ENCODE measurements at places on chromosomes 16 and 17. TPM values are rescaled to one million over a fixed set of nuclear protein-coding genes. Genes with fewer than 3 reads are reported as not detected.

GRCh38 chr17:64385187-64386083 is 5.2 kb downstream of the PECAM1 start:
- no peaks in the 10 kb centered on the region for H3K36me3 ChIP-seq
- no peak overlapping the region for H3K4me3 ChIP-seq
- no peak for DNase-seq
- H3K27me3 ChIP-seq, result no peaks in the 10 kb centered on the region
- H3K4me1 ChIP-seq, result peaks cover 11% of the 10 kb centered on the region

TBC1D3E gene
- total RNA-seq, result not detected

DNA sequence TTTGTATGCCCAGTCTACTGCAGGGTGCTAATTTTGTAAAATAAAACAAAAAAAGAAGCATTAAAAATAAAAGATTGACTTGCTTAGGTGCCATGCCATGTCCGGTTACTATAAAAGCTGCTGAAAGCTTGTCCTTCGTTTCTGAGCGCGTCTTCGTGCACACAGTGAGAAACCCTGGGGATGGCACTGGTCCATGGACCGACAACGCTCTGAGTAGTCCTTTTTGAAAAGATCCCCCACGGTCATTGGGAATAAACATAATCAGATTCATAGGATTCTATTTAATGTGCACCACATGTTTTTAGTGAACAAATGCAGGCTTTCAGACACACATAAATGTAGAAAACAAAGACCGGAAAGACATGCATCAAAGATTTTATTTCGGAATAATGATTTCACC is 146.3 kb downstream of the XYLT1 start:
- DNase-seq, result no peak
- H3K4me1 ChIP-seq, result no peaks in the 10 kb centered on the region
- H3K36me3 ChIP-seq, result no peaks in the 10 kb centered on the region
- no peak overlapping the region for H3K27ac ChIP-seq

DNA sequence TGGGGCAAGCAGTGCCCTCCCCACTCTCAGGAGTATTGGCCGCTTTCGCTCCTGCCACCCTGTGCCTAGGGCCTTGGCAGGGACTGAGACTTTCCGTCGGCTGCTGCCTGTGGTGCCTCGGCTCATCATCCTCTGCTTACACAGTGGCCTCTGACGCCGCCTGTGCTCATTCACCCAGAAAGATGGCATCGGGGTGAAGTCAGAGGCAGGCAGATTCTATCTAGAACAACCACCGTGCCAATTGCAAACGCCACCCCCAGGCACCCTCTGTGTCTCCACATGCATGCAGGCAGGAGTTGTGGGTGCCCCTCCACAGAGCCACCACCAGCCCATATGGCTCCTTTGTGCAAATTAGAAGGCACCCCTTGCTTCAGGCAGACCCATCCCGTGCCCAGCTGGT is 154.2 kb upstream of the GSE1 start:
- H3K4me1 ChIP-seq, result peaks cover 11% of the 10 kb centered on the region
- H3K27me3 ChIP-seq, result no peaks in the 10 kb centered on the region
- H3K27ac ChIP-seq, result no peak overlapping the region
- no peaks in the 10 kb centered on the region for H3K36me3 ChIP-seq

DNA sequence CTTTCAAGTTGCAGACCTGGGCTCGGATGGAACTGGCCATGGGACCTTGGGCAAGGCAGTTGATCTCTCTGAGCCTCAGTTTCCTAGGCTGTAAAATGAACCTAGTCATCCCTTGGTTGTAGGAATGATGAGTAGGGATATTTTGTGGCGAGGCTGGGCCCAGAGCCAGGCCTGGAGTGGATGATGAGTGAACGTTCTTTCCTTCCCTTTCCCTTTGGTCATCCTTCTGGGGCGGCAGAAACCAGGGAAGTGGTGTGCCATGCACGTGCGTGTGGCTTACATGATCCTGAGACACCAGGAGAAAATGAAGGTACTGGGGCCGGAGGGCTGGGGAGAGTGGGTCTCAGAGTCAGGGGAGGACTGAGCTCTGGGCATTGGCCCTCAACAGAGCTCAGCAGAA is 8.4 kb downstream of the FBRS start:
- no peak overlapping the region for H3K27ac ChIP-seq
- H3K36me3 ChIP-seq, result peaks cover 39% of the 10 kb centered on the region
- H3K27me3 ChIP-seq, result no peaks in the 10 kb centered on the region
- peaks cover 19% of the 10 kb centered on the region for H3K4me1 ChIP-seq

DNA sequence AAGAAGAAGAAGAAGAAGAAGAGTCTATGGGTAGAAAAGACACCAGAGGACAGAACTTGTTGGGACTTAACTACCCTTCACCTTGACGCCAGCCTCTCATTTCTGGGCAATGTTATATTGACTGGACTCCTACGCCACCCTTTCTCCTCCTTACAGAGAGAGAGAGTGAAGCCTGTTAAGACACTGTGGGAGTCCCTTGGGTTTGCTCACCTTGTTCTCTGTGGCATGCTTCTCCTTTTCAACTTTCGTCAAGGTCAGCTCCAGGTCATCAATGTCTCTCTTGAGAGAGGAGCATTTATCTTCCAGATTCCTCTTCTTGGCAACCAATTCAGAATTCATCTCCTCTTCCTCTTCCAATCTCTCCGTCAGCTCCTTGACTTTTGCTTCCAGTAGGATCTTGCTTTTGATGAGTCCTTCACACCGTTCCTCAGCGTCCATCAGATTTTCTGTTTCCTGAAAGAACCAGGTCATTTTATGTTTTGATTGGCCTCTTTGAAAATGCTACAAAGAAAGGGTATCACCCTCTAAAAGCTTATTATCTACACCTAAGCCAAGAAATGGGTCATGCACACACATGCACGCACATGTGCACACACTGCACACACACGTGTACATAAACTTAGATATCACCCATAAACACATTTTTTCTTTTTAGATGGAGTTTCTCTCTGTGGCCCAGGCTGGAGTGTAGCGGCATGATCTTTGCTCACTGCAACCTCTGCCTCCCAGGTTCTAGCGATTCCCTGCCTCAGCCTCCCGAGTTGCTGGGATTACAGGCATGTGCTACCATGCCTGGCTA is 48.8 kb downstream of the MYH13 start:
- H3K27me3 ChIP-seq, result no peaks in the 10 kb centered on the region
- H3K4me1 ChIP-seq, result no peaks in the 10 kb centered on the region
- DNase-seq, result no peak
- H3K4me3 ChIP-seq, result no peak overlapping the region

- H3K4me3 ChIP-seq, result no peak overlapping the region
- no peak for DNase-seq
- H3K27me3 ChIP-seq, result no peaks in the 10 kb centered on the region
- H3K4me1 ChIP-seq, result no peaks in the 10 kb centered on the region
- no peaks in the 10 kb centered on the region for H3K36me3 ChIP-seq
These were observed 370.1 kb upstream of the CDH8 start for GRCh38 chr16:62406387-62406786.

DNA sequence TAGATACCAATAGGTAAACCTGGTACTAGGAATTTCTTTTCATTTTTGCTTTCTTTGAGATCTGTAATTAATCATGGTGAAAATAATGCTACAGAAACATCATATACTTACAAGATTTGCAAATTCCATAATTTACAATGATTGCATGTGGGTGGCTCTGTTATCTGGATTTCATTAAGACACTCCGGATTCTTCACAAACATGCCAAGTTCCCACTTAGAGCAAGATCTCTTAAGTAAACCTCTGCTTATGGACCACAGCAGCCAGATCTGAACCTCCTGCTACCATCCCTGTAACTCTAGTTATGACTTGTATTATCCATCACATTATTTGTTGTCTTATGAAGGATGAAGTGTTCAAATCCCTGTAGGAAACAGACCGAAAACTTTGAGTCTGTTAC is 424.7 kb downstream of the CDH13 start:
- no peaks in the 10 kb centered on the region for H3K4me1 ChIP-seq
- no peak overlapping the region for H3K27ac ChIP-seq
- no peaks in the 10 kb centered on the region for H3K36me3 ChIP-seq
- no peak for DNase-seq
- no peak overlapping the region for H3K4me3 ChIP-seq

- H3K4me3 ChIP-seq, result no peak overlapping the region
- H3K36me3 ChIP-seq, result no peaks in the 10 kb centered on the region
- H3K4me1 ChIP-seq, result no peaks in the 10 kb centered on the region
- no peak for DNase-seq
- H3K27me3 ChIP-seq, result no peaks in the 10 kb centered on the region
These were observed 67.8 kb upstream of the AXIN2 start for GRCh38 chr17:65629234-65629690.

DNA sequence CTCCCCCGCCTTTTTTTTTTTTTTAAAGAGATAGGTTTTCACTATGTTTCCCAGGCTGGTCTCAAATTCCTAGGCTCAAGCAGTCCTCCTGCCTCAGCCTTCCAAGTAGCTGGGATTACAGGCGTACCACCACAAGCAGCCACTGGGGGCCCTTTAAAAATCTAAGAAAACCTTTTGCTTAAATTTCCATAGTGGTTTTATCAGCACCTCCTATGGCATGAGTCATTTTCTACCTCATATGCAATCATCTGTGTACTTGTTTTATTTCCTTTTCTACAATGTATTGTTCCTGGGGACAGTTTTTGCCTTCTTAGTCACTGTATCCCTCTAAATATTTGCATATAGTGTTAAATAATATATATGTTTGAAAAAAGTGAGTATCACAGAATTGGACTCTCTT is 29.2 kb downstream of the GNA13 start:
- H3K27ac ChIP-seq, result peak overlapping the region; percentile 8
- DNase-seq, result peak; percentile 19
- no peaks in the 10 kb centered on the region for H3K27me3 ChIP-seq
- no peak overlapping the region for H3K4me3 ChIP-seq
- H3K36me3 ChIP-seq, result no peaks in the 10 kb centered on the region

- no peak for DNase-seq
- H3K4me1 ChIP-seq, result no peaks in the 10 kb centered on the region
- no peak overlapping the region for H3K4me3 ChIP-seq
- no peaks in the 10 kb centered on the region for H3K36me3 ChIP-seq
These were observed 386.5 kb downstream of the SLC39A11 start for GRCh38 chr17:72705905-72706395.

DNA sequence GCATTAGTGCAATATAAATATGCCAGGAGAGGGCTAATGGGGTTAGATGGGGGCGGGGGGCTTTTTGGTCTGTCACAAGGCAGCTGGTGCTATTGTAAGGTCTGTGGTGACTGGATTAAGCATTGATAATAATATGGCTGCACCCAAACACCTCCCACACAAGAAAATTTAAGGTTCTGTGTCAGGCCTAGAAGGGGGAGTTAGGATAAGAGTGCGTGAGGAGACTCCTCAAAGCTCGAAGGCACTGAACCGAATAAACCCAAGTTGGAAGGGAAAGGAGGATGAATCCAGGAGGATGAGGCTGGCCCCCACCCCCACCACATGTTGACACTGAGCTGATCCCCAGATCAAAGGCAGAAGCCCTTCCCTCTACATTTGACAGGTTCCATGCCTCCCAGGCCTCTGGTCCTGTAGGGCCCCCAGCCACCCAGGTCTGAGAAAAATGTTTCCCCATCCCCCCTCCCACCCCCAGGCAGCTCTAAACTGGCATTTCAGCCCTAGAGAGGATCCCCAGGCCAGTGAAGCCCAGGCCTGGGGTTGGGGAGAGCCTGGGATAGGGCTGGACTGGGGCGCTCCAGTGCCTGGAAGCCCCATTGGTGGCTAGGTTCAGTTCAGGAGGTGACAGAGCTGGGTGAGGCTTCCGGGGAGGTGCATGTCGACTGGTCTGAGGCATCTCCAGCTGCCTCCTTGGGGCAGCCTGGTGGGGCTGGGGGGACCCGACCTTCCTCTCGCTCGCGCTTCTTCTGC is 1.7 kb downstream of the HOXB1 start:
- H3K4me3 ChIP-seq, result no peak overlapping the region

DNA sequence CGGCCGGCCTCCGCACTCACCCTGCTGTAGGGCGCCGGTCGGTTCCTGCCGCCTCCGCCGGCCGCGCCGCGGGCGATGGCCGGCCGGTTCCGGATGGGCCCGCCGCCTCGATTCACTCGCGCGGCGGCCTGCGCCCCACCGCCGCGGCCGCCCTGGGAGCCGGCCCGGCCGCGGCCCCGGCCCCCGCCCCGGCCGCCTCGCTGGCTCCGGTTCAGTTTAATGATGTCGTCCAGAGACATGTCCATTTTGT is 158 bp downstream of the ALYREF start:
- peak overlapping the region; percentile 82 for H3K27ac ChIP-seq
- H3K4me3 ChIP-seq, result peak overlapping the region; percentile 79
- no peak for DNase-seq
- no peaks in the 10 kb centered on the region for H3K27me3 ChIP-seq
- H3K36me3 ChIP-seq, result peaks cover 11% of the 10 kb centered on the region
- peaks cover 20% of the 10 kb centered on the region for H3K4me1 ChIP-seq

DNA sequence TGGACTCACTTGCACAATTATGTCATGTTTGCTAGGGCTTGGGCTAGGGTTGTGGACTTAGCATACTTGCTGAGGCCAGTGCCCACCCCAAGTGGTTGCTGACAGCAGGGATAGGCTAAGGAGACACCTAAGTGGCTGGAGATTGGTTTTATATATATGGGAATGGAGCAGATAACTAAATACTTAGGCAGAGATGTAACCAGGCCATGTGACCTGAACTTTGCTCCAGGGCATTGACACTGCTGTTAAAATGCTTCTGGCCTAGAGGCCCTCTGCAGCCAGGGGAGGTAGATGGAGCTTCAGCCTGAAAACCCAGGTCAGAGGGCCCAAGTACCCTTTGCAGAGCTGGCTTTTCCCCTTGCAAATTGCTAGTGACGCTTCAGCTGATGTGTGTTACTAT is 1.4 kb upstream of the ITGB3 start:
- peaks cover 9% of the 10 kb centered on the region for H3K27me3 ChIP-seq
- H3K36me3 ChIP-seq, result no peaks in the 10 kb centered on the region
- no peak overlapping the region for H3K27ac ChIP-seq
- DNase-seq, result no peak
- peaks cover 3% of the 10 kb centered on the region for H3K4me1 ChIP-seq
- no peak overlapping the region for H3K4me3 ChIP-seq

DNA sequence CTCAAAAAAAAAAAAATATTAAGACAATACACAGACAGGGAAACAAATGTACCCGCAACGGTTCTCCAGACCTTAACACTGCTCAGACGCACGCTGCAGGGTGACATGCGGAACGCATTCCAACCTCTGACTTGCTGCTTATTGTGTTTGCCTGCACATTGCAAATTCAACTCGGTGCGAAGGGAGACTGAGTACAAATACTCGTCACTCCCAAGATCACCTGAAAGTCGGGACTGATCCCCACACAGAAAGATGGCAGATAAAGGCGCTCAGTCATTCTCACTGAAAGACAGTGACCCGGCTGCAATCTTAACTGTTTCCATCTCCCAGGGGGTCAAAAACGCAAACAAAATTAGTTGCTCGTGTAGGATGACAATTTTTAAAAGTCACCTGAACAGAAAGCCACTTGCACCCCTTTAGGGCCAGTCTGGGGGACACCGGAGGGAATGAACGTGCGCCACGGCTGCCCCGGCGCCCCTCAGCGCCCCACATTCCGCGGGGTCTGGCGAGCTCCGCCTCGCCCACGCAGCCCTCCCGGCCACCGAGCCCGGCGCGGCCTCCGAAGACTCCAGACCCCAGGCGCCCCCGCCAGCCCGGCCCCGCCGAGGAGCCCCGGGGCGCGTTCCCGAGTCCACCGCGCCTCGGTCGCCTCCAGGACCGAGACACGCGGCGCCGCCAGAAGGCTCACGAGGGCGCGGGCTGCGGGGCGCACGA is 589 bp downstream of the CLCN7 start:
- DNase-seq, result no peak
- H3K4me3 ChIP-seq, result peak overlapping the region; percentile 67
- peak overlapping the region; percentile 100 for H3K27ac ChIP-seq

Measured in naive thymus-derived CD4-positive, alpha-beta T cell (primary cell).